Sciatic nerve (tissue), 2 donors: ENCODE measurements at places on chromosomes 5 and 9.

DNA sequence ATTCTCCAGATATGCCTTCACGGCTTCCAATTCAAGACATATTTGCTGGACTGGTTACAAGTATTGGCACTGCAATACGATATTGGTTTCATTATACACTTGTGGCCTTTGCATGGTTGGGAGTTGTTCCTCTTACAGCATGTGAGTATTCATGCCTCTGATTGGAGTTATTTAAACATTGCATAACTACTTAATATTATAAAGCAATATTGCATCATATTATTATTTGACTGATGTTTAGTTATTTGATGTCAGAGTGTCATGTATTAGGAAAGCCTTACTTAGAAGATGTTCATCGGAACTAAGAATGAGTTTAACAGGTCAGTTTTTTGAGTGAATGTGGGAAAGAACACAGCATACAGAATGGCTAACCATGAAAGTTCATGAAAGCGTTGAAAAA is 28.3 kb downstream of the MARCHF6 start:
- DNase-seq = no peak

GRCh38 chr5:149211566-149211965 is 60.1 kb upstream of the AFAP1L1 start:
- no peak for DNase-seq

DNA sequence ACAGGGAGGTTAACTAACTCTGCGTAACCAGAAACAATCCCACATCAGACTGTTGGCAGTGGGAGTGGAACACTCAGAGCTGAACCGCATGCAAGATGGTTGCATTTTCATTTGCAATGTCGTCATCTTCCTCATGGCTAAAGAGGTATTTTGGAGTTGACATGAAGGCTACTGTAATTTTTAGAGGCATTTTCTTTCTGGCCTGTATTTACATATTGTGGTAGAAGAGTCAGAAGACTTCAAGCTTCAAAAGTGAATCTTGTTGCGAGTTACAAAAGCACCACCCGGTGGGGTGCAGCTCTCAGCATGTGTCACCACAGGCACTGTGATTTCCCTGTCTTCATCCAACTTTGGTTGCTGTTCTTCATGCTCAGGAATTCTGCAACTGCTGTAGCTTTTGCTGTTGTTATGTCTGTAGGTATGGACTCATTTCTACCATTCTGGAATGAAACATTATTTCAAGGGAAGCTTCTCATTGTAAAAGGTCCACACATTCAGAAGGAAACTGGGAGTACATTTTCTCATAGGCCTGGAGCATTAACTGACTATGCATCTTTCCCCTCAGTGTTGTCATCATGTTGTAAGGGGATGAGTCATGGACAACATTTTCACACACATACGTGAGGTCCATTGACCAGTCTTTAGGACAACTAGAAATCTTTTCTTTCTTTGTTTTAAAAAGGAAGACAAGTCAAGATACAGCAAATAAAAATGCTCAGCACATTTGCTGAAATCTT is 35.4 kb upstream of the GDNF start:
- no peak for DNase-seq

GRCh38 chr9:8473244-8474020 is 673.9 kb upstream of the DMAC1 start:
- DNase-seq = no peak

DNA sequence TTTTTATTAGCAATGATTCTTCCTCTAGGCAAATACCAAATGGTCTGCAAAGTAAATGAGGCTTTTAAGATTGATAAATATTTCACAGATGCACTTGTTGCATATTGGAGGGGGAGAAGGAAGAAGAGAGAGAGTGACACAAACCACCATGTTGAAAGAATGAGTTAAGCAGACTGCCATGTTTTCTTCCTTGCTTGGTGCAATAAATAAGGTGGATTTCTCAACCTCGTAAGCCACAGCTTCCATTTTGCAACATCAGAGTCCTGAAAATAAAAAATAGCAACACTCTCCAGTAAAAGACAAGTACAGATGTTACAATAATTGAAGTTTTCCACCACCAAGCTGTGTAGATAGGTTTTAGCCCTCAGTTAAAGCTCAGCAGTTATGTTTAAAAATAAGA is 202.9 kb downstream of the SGCD start:
- DNase-seq = no peak

DNA sequence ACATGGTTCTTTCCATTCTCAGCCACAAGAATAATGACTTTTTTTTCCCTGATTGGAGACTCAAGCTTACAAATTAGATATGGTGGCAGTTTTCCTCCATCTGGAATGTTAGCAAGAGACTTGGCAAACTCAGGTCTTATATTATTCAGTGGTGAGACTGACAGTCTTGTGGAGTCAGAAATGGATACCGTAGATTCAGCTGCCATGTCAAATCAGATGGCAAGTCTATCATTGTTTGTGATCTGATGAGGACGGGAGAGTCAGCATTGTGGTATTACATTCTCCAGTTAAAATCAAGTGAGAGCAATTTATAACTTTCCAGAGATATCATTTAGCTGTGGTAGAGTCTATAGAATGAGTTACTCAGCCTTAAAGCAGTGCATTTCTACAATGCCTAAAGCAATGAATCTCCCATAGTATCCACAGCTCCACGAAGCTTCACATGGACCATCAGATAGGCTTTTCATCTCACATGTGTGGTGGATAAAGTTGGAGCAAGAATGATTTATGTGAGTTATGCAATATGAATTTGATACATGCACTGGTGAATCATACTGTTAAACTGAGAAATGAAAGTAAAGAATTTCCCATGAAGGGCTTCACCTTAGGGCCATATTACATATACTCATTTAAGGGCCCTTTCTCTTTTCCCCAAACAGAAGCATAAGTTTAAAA is 430.6 kb downstream of the ZNF608 start:
- no peak for DNase-seq

- DNase-seq = no peak
Observed at GRCh38 chr9:75551861-75552260, 338.6 kb upstream of the PCSK5 start.

DNA sequence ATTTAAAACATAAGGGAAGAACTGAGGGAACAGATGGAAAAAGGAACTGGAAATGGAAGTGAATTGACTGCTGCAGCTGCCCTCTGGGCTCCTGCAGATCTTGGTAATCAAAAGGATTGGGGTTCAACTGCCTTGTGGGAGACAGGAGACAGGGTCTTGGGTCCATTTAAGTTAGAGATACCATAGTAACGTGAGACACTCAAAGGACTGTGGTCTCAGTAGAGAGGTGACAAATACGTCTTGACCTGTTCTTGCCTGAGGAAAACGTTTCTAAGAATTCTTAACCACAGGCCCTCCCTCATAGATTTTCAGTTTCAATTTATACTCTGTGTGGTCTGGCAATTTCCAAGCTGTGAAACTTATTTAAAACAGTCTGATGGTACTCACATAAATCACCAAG is 100.8 kb upstream of the DHFR start:
- no peak for DNase-seq

GRCh38 chr9:100426189-100426529 is 784 bp upstream of the MSANTD3 start:
- DNase-seq = no peak

- DNase-seq = no peak
Observed at GRCh38 chr9:69429281-69429680, 104.3 kb downstream of the ENTREP1 start.

DNA sequence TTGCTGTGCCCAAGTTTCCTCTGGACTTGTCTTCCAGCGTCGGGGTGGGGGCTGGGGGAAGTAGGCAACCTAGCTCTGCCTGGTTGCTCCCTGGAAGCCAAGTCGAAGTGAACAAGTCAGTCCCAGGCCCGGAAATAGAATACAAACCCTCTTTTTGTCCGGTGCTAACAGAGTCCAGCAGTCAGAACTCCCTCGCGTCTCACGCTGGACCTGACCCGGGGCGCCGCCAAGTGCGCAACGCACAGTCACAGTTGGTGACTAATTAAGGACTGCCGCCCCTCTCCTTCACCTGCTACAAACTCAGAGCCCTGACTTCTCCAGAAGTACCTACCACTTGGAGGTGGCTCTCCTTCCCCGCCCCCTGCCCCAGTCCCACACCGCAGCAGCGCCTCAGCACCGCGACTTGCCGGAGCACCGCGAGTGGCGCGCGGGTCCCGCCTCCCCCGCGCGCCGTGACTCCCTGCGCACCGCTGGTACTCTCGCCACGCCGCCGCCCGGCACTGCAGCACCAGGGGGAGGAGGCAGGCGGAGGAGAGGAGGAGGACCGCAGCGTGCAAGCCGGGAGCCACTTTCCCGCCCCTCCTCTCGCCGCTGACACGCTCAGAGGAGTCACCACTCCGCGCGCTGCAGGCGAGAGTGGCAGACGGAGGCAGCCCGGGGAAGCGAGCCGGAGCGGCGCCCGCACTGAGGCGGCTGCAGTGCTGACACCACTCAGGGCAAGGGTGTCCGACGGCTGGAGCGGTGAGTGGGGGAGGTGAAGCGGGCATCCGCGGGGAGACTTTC is at the start of gene SV2C:
Gene SV2C, plus strand, starts transcription at position 612 of the 783 bp plus-strand sequence. CDS start 48,368 bp downstream, outside the sequence.
- no peak for DNase-seq

DNA sequence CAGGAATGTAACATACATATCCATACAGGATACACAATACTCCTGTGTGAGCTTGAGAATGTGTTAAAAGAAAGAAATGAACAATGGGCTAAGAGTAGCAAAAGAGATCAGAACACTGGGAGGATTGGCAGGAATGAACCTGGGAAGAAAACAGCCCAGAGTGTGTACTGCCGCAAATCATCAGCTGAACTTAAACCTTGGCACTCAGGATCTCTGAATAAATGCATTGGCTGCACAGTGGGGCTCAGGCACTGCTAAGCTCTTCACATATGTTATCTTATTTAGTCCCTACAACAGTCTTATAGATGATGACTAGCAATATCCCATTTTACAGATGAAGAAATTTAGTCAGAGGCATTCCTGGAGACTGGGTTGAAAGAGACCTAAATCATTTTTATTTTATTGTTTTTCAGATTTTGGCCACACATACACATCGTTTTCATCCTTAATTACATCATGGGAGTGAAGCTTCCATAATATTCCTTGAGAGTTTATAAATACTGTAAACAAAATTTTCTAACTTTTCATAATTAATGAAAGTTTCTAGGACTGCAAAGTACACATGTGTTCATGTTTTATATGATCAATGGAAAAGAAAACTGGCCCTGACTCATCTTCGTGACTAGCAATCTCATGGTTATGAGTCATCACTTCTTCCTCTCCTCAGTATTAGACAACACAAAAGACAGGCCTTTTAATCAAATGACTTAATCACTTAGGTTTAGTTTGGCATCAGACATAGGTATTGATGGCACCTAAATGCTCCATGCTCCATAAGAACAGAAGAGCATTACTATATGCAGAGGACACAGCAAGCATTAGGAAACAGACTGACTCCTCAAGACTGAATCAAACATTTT is 59.2 kb downstream of the CDH18 start:
- no peak for DNase-seq

DNA sequence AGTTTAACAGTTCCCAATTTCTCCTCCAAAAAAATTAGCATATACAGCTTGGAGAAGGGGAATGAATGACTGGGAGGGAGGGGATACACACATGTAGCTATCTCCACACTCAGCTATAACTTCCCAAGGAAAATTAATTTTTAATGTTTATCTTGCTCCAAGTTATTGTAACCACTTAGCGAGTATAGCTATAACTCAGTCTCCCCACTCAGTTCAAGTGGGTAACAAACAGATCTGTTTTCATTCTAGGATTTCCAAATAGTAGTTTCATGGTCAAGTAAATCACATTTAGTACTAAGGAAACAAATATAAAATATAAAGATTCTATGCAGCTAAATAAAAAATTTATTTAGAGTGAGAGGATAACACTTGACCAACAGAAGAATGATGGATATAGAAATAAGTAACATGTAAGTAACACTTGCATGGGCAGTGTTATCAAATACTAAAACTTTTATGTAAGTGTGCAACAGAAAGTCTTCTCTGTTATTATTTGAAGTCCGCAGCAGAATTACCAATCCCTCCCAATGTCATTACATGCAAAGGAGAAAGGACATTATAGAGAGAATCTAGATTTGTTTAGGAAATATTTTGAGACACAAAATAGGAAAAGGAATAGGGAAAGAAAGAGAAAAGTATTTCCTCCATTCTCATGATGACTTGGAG is 10.2 kb upstream of the NFIB start:
- DNase-seq = no peak

DNA sequence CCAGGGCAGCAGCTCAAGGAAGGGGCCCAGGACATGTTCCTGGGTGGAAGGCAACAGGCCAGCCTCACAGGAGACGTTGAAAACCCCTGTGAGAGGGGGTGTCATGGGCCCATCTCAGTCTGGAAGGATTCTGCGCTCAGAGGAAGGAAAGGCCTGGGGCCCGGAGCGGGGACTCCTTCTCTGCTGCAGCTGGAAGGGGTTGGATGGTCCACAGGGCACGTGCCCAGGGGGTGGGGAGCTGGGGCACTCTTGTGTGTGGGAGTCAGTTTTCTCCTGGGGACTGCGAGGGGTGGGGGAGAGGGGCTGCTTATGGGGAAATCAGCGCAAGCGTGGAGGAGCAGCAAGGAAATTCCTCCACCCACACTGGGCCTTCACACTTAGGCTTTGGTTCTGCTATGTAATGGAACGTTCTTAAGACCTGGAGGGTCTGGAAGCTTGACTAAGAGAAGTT is 2.9 kb upstream of the LPCAT1 start:
- DNase-seq = peak; percentile 30

DNA sequence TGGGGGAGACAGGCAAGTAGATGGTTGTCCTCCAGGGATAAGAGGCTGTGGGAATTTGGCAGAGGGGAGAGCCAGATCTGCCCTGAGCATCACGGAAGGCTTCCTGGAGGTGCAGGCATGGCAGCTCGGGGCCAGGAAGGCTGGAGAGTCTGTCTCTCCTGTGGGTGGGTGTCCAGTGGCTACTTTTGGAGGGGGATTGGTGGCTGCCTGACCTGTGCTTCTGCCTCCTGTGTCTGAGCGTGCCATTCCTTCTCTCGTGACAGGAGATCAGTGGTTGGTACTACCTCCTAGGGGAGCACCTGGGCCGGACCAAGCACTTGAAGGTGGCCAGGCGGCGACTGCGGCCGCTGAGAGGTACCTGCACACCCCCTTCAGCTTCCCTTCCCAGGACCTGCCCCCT is 33.5 kb downstream of the RGS3 start:
- DNase-seq = no peak

GRCh38 chr5:107372723-107373450 is 297.9 kb downstream of the EFNA5 start:
- no peak for DNase-seq

- no peak for DNase-seq
Observed at GRCh38 chr5:125525356-125525755, 778.9 kb upstream of the ZNF608 start.
